ENCODE measurements at places on chromosomes 11 and 22.

DNA sequence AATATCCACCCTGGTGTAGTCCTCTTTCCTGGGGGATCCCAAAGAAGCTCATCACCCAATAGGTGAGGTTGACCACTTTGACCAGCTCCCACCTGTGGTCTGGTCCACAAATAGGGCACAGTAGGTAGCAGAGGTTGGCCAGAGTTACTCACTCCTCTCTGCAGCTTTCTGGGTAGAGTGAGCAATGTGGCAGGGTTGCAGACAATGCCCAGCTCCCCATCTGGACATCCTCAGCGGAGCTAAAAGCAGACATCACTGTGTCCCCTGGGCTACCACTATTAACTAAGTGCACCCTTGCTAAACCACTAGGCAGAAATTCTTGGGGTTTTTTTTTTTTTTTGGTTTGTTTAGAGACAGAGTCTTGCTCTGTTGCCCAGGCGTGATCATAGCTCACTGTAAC is 48.4 kb upstream of the TP53I11 start:
- no peak for DNase-seq

GRCh38 chr11:67502328-67502979 is 2.7 kb downstream of the PITPNM1 start:
- no peak for DNase-seq

DNA sequence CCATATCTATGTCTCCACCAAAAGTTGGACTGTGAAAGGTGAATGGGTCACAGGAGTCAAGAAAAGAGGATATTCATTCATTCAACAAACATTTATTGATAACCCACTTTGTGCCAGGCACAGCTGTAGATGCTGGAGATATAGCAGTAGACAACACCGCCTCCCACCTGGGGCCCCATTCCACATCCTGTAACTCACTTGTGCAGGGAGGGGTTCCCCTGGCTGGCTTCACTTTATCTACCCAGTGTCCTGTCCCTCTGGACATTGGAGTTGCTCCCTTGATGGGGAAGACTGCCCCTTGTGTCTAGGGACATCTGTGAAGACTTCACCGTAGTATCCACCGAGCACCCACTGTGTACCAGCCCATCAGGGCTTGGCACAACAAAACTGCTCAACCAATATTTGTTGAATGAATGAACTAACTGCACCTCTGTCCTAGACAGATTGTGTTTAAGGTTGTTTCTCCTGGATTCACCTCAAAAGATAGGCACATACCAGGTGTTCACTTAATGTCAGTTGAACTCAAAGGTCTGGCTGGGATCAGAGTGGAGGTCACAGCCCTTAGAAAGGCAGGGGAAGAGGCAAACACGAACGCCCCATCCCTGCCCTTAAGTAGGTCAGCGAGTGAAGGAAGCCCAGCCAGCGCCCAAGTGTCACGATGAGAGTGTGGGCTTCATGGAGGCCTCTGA is 1.4 kb upstream of the OVOL1 start:
- DNase-seq, result no peak

DNA sequence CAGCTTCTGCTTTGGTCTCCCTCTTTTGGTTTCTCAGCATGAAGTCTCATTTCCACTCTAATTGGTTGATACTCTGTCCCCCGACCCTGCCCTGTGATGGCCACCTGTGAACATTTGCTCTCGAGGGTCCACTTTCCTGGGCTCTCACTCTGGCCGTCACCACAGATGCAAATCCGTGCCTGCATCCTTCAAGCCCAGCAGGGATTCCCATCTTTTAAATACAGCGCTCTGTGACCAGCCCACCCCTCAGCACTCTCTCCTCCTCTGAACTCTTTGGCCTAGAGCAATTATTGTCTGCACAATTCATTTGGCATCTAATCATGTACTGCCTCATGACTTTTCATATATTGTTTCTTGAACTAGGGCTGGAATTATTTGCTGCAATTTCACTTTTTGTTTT is 26.0 kb downstream of the PKNOX2 start:
- no peak for DNase-seq

DNA sequence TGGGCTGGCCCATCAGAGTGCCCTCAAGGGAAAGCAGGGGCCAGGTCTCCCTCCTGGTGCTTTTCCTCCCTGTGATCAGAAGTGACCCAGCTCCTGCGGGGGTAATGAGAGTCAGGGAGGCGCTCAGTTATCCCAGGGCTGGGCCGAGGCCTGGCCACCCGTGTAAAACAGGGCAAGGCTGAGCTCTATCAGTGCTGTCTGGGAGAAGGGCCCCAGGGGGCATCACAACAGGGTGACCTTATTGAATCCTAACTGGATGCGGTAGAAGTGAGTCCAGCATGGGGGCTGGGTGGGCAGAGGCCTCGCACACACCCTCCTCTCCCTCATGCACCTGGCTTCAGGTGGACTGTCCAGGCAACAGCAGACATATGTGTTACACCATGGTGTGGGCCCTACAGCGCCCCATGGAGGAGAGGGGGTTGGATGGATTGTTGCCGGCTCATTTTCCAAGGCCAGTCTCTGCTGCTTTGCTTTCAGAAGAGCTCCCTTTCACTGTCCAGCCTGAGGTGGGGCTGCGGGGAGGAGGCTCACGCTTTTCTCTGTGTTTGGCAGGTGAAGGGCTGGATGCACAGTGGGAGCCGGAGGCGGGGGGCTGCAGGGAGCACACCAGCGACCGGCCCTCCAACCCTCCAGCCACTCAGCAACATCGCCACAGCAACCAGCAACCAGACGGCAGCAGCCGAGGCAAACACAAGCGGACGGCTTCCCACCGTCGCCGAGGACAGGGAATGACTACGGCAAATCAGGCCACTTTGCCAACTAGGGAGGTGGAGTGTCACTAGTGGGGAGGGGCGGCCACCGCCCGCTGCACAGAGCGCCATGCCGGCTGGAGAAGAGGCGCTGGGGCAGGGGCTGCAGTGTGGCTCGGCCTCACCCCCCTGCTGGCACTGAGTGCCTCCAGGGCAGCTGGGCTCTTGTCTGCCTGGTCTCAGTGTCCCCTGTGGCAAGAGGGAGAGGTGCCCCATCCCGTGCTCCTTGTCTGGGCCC is 24.7 kb downstream of the GNAZ start:
- DNase-seq, result no peak

DNA sequence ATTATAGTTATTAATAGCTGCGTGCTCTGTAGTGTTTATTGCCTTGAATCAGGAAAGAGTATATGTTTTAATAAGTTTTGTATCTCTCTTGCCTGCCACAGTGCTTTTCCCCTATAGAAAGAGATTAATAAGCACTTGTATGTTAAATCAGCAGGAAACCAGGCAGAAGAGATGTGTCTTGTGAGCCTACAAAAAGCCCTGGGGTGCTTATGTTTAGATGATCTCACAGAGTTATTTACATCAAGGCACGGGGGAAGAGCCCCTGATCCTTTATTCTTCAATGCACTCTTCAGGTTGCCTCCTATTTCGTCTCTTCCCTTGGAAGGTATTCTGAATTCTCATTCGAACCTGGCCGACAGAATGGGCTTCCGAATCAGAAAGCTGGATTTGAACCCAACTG is 183.0 kb downstream of the MAML2 start:
- DNase-seq, result no peak

- no peak for DNase-seq
These were observed 1.2 kb downstream of the AIP start for GRCh38 chr11:67483831-67484665.

DNA sequence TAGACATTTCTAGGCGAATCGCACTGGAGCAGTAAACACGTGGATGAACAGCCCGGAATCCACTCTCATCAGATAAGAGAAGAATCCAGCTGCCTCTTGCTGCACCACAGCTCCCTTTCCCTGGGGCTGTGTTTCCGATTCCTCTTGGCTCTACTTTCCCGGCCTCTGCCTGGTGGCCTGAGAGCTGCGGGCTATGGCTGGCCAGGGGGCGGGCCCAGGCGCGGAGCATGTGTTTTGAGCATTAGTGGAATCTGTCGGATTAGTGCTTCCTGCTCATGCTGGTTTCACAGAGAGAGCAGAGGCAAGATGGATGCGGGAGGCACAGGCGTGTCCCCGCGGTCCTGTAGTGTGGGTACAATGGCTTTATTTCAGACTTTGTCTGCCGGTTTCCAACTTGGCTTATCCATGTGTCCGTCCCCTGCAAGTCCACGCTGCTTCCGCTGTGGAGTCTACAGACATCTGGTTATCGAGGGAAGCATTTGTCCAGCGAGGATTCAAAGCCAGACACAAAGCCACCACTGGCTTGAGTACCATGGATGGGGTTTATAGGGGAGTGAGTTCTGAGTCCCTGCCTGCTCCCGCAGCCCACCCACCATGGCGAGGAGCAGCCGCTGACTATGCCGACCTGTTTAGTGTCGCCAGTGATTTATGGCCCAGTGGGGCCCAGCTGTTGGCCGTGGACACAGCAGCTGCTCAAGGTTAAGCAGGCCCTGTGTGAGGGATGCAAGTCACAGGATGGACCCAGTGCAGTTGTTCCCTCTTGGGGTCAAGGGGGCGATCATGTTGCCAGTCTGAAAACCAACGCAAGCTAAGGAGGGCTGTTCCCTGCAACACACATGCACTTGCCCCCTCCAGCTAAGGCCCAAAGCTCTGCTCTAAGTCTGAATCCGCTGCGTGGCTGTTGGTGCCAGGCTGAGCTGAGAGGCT is 43.3 kb upstream of the EP300 start:
- DNase-seq, result no peak

DNA sequence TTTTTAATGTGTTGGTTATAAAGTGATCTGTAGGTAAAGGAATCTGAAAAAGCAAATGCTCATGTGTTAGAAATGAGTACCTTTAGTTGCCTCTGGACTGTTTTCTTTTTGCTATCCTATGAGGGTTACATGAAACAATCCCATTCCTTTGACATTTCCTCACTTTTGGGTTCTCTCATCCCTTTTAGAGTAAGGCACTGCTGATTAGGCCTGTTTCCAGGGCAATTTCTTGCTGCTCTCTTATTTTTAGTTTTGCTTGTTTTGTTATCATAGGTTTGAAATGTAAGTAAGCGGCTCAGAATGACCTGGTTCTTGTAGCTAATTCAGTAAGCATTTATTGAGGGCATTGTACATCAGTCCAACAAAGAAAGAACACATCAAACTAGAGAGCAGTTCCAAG is 138.9 kb downstream of the DDX10 start:
- no peak for DNase-seq

- peak; percentile 18 for DNase-seq
These were observed 68.5 kb upstream of the C11orf58 start for GRCh38 chr11:16669799-16670415.

GRCh38 chr11:9692691-9693090 is 28.8 kb downstream of the SWAP70 start:
- no peak for DNase-seq

GRCh38 chr11:124867700-124868099 is 2.5 kb downstream of the ROBO3 start:
- no peak for DNase-seq

DNA sequence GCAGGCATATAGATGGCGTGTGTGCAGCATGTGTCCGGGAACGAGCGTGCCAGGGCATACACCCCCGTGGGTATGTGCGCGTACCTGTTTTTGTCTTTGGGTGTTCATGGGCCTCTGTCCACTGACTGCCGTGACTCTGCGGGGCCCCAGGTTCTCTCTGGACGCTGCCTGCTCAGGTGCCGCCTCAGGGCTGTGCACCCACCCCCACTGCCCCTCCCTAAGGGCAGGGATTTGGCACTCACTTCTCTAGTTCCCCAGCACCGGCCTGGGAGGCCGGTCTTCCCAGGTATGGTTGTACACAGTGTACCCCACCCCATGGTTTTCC is 111.5 kb downstream of the ST3GAL4 start:
- no peak for DNase-seq

DNA sequence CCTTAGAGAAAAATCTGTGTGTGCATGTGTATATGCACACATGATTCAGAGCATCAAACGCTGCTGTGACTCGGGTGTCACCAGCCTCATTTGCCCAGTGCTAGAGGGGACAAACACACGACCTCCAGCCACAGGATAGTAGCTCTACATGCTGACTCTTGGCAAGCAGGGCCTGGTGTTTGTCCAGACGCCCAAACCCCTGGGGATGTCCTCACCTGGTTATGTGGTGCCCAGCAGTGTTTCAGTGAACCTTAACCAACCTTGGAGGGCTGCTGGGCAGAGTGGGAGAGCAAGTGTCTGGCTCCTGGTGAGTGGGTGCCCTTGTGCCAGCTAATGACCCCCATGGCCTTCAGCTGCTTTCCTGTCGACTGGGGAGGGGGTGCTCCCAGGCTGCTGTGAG is 26.7 kb downstream of the IGLL1 start:
- DNase-seq, result no peak

DNA sequence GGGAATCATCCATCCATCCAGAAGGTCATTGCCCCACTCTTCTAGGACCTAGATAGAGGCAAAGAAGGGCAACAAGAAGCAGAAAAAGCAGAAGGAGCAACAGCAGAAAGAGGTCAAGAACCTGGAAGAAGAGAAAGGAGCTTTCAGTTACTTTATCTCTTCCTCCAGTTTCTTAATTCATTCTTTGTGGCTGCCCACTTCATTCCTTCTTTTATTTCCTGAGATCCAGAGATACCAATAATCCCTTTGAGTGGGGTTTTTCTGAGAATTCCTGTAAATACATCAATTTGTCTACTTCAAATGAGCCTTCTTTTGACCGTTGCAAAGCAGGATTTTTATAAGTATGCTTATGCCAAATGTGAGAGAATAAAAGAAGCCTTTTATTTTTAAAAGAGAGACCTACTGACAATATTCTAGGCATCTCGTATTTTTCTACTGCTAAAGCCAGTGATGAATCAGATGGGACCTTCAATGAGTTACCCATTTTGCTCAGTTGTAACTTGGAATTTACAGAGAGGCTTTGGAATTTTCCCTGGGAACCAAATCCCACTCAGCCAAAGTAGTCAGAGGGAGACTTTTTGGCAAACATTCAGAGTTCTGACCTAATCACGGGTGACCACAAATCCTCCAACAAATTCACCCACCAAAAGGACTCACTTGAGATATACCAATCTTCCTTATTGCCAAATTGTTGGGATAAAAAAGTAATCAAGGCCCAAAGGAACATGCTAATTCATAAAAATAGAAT is 54.9 kb downstream of the ZC3H12C start:
- no peak for DNase-seq

- no peak for DNase-seq
These were observed 26.0 kb upstream of the LRRC10B start for GRCh38 chr11:61482513-61482912.

GRCh38 chr11:118366287-118366686 is 6.9 kb downstream of the UBE4A start:
- no peak for DNase-seq

- no peak for DNase-seq
These were observed 22.9 kb upstream of the ASPHD2 start for GRCh38 chr22:26406118-26406517.

GRCh38 chr11:2825889-2826678 is 59.5 kb downstream of the CDKN1C start:
- DNase-seq, result no peak

- DNase-seq, result no peak
These were observed 545 bp upstream of the TIRAP start for GRCh38 chr11:126282361-126282735.
